ENCODE measurements at places on chromosomes 5 and 9.

DNA sequence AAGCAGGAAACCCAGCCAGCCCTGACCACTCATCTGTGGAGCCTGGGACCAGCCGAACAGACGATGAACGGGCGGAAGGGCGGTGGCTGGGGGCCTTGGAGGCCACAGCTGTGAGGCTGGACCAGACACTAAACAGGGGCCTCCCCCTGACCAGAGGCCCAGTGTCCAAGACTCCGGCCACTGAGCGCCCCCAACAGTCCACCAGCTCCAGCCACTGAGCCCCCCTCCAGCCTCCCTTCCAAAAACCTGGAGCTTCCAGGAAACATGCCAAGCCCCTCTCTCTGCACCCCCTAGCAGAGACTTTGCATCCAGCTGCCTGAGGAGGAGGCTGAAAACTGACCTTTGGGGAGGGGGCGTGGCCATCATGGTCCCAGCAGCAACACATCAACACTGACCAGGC, 23.2 kb downstream of the CNTFR start:
- DNase-seq, result no peak

GRCh38 chr9:38417003-38417945, 7.0 kb downstream of the IGFBPL1 start:
- no peak for DNase-seq

GRCh38 chr9:115956371-115956770, 197.2 kb upstream of the PAPPA start:
- DNase-seq, result no peak

GRCh38 chr5:69035665-69036064, 58.1 kb upstream of the SLC30A5 start:
- no peak for DNase-seq

- no peak for DNase-seq
Measured at GRCh38 chr5:141916522-141916921, 7.1 kb upstream of the DELE1 start.

DNA sequence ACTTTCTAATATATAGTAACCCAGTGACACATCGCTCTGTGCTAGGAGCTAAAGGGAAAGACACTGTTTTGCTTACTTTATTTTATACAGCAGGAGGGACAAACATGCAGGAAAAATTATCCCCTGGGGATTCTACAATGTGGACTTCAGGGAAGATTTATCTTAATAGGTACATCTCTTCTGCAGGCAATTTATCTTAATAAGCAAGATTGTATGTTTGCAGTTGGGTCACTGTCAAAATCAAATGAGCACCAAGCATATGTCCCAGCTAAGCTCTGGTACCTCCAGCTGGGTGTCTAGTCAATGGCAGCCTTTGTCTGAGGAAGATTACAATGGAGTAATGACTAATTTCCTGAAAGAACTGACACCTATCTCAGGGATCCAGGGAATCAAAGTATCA, 309.9 kb upstream of the PANK3 start:
- no peak for DNase-seq

Measured in stimulated activated CD4-positive, alpha-beta T cell treated with anti-CD3 and anti-CD28 coated beads, Interleukin-15, amount 100 ng/mL, for 1 hour (primary cell).